Activated T-cell treated with anti-CD3 and anti-CD28 coated beads for 24 hours (primary cell): ENCODE measurements at places on chromosomes 2 and 18.

GRCh38 chr2:54551123-54551756, 95.1 kb downstream of the SPTBN1 start:
- no peak for DNase-seq

GRCh38 chr2:48929571-48930301, 174.2 kb upstream of the LHCGR start:
- no peak for DNase-seq

- peak; percentile 37 for DNase-seq
Observed at GRCh38 chr2:8229546-8229986, 452.3 kb upstream of the ID2 start.

- DNase-seq = no peak
Observed at GRCh38 chr18:76480913-76481312, 14.1 kb downstream of the ZNF516 start.

DNA sequence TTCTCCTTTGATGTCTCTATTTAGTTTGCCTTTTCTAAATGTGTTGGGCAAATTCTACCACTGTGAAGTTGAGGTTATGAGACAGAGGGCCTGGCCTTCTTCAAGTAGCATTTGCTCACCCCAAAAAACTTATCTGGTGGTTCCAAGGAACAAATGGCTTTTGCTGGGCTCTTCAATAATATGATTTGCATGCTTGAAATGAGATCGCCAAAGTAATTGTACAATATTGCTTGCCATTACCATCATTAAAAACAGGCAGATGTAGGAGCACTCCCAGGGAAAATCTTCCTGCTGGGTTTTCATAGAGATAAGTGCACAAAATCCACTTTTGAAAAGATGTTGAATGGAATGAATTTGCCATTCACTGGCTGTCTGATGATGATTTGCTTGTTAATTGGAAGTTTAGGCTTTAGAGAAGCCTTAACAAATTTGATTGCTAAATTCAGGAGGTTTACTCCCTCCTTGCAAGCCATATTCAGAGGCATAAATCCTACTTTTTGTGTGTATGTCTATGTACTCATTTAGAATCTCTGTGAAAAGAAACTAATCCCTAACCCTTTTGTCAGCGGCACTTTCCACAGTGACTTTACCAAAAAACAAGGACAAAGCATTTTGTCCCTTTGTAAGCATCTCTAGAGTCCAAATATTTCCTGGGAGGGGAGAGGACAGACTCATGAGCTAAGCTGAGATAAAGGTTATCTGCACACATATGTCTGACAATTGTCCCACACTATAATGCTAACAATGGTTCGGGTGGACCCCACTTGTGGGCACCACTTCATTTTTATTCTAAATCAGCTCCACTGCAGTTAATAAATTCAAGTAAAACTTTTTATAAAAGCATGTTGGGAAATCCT, 240.8 kb upstream of the PIK3C3 start:
- DNase-seq = no peak
